Neuronal stem cell (in vitro differentiated cells): ENCODE measurements at places on chromosomes 1 and 21.
A peak's percentile ranks its signal among the peaks of the same experiment; 100 is the strongest.

DNA sequence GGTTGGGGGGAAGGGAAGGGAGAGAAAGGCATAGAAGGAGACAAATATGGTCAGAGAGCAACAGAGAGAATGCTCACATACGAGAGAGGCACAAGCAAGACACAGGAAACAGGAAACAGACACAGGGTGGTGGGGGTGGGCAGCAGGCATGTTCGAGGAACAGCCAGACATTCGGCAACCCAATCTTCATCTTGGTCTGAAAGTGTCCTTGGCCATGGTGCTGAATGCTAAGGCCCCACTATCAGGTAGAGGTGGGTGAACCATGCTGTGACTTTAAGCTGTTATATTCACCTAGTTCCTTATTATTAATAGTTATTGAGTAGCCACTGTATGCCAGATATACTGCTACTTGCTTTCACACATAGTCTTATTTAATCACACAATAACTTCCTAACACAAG lies 109.2 kb downstream of the DDX20 start:
- no peak for DNase-seq

DNA sequence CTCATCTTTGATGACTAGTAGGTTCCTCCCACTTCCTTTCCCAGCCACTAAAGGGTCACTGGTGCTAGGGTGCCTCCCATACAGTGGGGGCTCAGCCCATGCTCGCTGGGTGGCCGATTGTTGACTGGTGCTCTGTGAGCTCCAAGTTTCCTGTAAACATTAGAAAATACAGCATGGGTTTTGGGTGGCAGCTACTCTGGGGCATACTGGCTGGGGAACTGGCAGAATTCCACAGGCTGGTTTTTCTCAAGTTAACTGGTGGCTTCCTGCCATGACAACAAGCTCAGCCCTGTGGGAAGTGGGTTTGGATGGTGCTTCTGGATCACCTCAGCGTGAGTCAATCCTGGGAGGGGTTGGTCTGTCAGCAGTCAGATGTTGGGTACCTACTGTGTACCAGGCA lies 28.7 kb upstream of the CRNN start:
- DNase-seq: no peak

DNA sequence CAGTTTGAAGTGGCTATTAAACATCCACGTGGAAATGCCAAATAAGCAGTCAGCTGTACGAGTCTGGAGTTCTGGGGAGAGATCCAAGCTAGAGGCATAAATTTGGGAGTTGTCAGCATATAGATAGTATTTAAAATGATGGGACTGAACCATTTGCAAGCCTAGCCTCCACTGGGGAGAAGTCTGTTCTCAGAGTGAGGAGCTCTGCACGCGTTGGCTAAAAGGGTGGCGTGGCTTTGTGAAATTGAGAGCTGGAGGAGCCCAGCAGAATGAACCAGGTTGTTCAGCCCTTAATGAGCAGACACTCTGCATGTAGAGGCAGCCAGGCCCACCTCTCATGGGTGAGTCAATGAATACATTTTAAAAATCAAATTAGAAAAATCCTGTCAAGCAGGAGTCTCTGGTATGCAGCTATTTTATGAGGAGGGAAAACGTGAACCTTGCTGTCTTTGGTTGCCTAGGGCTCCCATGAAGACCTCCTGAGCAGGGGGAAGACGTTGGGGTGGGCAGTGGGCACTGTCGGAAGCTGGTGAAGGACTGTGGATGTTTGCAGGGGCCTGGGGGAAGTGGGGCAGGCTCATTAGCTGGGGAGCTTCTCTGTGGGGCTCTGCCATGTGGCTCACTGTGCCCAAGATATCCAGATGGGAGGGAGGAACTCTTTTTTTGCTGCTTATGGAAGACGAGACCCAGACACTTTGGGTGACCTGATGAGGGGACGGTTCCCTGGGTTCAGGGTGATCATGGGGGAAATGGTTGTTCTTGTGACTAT lies 18.8 kb downstream of the TMCC2 start:
- no peak for DNase-seq

- DNase-seq: peak; percentile 6
These were observed 1671.1 kb downstream of the MRPL39 start for GRCh38 chr21:23936224-23936623.

DNA sequence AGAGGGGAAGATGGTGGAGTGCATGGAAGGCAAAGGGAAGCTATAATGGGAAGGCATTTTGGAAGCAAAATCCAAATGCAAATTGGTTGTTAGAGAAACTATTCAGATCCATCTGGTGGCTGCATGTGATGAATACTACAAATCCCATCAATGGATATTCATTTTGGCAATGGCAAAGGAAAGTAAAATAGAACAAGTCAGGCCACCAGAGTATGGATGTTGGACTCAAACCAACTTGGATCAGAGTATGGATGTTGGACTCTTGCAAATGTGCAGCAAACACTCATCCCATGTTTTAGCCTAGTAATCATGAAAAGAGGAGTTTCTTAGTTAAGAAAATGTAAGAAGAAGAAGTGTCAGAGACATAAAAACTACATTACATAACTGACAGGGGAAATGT lies 289.6 kb upstream of the DAB1 start:
- no peak for DNase-seq
